ENCODE measurements at places on chromosomes 4 and X.

- no peak for DNase-seq
Observed at GRCh38 chr4:184784628-184785257, 41.0 kb downstream of the ACSL1 start.

DNA sequence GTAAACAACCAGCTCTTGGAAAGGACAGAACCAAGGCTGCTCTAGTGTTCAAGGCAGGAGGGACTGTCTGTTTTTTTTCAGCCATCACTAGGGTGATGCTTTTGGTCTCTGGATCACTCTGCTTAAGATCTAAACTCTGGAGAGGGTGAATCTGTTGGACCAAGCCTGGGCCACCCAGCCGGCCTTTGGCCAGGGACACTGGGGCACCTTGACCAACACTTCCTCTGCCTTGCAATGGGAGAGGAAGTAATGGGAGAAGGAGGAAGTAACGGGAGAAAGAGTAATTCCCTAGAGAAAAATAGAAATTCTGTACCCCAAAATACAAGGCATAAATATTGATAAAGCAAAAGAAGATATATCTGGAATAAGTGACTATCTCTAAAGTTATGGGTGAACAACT, 12.9 kb downstream of the CHRNA9 start:
- no peak for DNase-seq

DNA sequence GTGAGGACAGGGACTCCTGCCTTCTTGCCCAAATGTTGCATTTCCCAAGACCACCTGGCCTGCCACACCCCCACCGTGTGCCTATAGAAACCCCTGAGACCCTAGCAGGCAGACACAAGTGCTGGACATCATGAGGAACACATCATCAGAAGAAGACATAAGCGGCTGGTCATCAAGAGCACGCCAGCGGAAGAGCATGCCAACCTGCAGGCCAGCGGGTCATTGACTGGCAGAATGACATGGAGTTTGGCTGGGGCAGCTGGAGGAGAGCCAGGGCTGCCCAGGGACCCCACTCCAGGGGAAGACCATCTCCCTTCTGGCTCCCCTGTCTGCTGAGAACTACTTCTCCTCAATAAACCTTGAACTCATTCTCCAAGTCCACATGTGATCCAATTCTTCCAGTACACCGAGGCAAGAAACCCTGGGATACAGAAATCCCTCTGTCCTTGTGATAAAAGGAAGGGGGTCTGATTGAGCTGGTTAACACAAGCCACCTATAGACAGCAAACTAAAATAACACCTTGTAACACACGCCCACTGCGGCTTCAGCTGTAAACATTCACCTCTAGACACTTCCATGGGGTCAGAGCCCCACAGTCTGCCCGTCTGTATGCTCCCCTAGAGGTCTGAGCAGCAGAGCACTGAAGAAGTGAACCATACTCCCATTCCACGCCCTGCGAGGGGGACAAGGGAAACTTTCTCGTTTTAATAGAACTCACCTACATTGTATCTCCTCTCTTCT, 164.8 kb upstream of the EMCN start:
- DNase-seq, result no peak

DNA sequence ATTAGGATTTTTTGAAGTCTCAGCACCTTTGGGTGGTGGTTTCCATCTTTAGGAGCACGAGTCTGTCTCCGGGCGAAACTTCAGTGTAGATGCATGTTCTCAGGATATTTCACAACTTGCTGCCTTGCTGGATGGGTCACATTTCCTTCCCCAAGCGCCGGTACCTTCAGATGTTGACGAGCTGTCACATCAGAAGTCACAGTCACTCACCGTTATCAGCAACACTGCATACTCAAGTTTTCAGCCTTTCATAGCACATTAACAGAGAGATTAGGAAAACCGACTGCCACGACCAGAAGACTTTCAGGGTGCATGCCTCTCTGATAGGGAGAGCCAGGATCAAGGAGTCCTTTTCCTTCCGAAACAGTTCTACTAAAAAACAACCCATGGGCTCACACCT, 77.8 kb downstream of the SHROOM2 start:
- DNase-seq, result peak; percentile 75

DNA sequence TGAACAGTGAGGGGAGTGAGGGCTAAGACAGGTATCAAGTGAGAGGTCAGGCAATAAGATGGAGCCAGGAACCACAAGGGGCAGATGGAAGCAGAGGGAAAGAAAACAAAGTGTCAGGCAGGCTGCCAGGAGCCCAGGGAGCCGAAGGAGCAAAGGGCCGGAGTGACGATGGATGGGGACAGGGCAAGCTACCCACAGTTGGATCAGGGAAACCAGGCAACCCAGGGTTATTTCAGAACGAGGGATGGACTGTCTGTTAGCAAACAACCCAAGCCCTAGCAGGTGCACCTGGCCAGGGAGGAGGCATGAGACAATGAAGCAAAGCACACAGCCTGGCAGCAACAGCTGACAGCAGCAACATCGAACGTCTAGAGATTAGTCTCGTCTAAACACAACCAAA, 39.2 kb downstream of the SEL1L3 start:
- DNase-seq, result no peak

DNA sequence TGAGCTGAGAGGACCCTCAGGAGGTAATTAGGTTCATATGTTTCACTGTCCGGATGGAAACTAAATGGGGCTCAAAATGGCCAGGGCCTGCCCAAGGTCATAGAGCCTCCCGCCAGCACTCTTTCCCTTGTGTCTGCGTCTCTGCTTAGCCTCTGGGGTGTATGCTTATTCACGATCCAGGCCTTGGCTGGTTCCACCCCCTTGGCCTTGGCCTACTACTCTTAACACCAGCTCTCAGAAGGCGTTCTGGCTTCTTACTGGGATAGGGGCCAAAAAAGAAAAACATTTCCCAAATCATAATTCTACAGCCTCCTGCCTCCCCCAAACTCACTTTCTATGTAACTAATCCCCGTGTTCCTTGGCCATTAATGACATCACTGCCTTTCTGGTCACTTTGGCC, 68.8 kb downstream of the RTL5 start:
- no peak for DNase-seq

DNA sequence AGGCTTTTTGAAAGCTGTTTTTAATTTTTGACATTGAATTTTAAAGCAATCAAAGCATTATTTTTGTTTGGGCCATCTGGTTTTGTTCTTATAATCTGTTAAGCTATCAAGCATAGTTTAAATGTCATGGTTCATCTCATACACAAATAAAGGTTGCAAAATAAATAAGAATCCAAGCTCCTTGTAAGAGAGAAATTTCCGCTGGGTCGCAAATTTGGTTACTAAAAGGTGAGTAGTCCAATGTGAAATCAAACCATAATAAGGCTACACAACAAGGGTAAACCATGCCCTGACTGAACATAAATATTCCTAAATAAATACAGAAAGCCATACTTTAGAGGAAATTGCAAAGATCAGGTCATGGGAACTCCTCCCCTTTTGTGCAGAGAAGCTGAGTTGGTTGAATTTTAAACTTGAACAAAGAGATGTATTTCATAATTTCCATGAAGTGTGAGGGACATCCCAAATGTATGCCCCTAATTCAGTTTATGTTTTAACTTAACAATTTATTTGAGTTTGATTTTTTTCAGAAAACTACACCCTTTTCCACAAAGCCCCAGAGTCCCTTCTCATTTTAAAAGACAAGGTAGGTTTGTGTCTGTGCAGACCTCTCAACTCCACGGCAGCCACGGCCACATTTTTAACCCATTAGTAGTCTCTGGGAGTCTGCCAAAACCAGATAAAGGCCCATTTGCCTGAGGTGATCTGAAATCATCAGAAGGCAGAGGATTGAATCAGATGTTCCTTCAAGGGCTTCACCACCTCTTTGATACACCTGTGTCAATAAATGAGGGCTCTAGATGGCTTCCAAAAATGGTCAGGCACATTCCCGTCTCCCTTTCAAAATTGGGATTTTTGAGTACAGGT, 85.2 kb downstream of the PLAC1 start:
- no peak for DNase-seq

Data from hematopoietic multipotent progenitor cell treated with erythropoietin and hydrocortisone succinate and interleukin-3 and kit ligand, for 8 days (in vitro differentiated cells).